ENCODE measurements at places on chromosomes 7 and 10. TPM values are rescaled to one million over a fixed set of nuclear protein-coding genes. Genes with fewer than 3 reads are reported as not detected.

Gene PTN
- 52.2 TPM for polyA plus RNA-seq

Gene NCF1
- 1.6 TPM for polyA plus RNA-seq

Gene SFRP4
- 7.8 TPM for polyA plus RNA-seq

Gene ASAH2B
- 5.8 TPM for polyA plus RNA-seq

Gene CDC14C
- polyA plus RNA-seq: not detected

Gene SOSTDC1
- polyA plus RNA-seq: 6.1 TPM

Gene GJC3
- polyA plus RNA-seq: 0.70 TPM

Gene CLCN1
- polyA plus RNA-seq: 2.5 TPM

Gene OPALIN
- polyA plus RNA-seq: not detected

Gene KCP
- polyA plus RNA-seq: 2.2 TPM

Gene INTS15
- 28.7 TPM for polyA plus RNA-seq

Gene LIPJ
- 0.05 TPM for polyA plus RNA-seq

Gene TET1
- 10.8 TPM for polyA plus RNA-seq

Gene WASHC2A
- 29.7 TPM for polyA plus RNA-seq

Gene SPRN
- 4.6 TPM for polyA plus RNA-seq

Gene KNDC1
- 10.7 TPM for polyA plus RNA-seq

Gene ZNF365
- not detected for polyA plus RNA-seq

Measured in hindlimb muscle (tissue), 1 donor.